AML-193 (cell line): ENCODE measurements at places on chromosomes 11 and 22.

DNA sequence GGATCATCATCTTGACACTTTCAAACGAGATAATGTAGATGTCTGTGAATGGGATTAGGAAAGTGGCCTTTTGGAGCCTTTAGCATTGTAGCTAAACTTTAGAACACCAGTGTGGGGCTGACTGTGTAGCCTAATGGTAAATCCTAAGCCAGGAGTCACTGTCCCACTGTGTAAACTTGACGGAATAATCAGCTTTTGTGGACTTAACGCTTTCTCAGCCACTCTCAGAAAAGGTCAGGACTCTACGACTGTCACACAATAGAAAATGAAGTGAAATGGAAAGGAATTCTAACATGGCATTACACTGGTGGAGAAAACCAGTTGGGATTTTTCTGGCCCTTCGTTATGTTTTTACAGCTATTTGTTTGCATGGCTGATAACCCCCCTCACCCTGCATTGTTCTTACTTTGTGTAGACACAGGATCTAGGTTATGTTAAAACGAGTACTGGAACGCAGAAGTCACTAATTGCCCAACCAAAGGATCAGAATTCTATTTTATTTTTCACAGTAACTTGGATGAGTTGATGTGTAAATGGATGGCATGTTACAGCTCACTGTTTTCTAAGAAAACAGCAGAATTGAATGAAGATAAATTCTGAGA lies 22.0 kb upstream of the GRAMD1B start:
- DNase-seq, result no peak

GRCh38 chr11:82733444-82734119 lies at the start of gene FAM181B:
TSS of gene FAM181B (minus strand) at chr11:82733864. CDS start at chr11:82733729, 135 bp downstream.
- DNase-seq, result no peak

DNA sequence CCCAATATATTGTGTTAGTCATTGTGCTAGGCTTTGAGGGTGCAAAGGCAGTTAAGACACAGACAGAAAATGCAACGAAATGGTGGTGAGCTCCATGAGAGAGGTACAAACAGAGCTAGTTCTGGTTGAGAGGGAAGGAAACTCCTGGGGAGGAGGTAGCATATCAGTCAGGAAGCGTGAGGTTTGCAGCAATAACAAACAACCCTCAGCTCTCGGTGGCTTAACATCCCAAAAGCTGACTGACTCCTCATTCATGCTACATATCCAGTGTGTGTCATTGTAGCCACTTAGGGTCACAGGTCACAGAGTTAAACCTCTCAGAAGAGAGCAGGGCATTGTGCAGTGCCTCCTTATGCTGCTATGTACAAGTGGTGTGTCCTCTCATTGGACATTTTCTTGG lies 1.7 kb upstream of the ST14 start:
- DNase-seq, result no peak

DNA sequence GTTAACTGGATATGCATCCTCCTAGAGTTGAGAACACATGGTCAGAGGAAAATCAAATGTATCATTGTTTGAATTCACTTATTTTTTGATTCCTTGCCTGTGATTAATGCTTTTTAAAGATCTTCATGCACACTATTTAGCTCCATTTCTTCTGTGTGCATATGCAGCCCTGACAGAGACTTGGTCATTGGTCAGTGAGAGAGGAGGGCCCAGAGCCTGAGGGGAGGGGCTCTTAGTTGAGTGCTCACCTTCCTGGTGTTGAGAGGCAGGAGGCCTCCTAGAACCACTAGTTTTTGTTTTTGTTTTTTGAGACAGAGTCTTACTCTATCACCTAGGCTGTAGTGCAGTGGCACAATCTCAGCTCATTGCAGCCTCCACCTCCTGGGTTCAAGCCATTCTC lies 48.9 kb downstream of the TNRC6B start:
- DNase-seq, result no peak
